ENCODE measurements at places on chromosomes 6 and 20.

- no peak for DNase-seq
Measured at GRCh38 chr20:46663531-46663930, 12.3 kb upstream of the SLC13A3 start.

GRCh38 chr20:62745279-62745951 lies 36.8 kb downstream of the NTSR1 start:
- no peak for DNase-seq

- DNase-seq, result peak; percentile 84
Measured at GRCh38 chr20:32505723-32506473, 79.2 kb downstream of the NOL4L start.

GRCh38 chr20:57716202-57716601 lies 6.4 kb upstream of the PMEPA1 start:
- no peak for DNase-seq

DNA sequence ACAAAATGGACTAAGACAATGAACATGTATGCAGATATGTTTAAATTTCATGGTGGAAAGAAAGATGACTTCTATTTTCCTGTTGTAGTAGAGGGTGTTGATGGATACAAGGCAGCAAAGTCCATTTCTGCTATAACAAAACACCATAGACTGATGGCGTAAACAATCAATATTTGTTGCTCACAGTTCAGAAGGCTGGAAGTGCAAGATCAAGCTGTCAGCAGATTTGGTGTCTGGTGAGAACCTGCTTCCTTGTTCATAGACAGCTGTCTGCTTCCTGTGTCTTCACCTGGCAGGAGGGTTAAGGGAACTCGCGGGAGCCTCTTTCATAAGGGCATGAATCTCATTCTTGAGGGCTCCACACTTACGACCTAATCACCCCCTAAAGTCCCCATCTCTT lies 83.0 kb upstream of the ELOVL5 start:
- DNase-seq, result no peak

DNA sequence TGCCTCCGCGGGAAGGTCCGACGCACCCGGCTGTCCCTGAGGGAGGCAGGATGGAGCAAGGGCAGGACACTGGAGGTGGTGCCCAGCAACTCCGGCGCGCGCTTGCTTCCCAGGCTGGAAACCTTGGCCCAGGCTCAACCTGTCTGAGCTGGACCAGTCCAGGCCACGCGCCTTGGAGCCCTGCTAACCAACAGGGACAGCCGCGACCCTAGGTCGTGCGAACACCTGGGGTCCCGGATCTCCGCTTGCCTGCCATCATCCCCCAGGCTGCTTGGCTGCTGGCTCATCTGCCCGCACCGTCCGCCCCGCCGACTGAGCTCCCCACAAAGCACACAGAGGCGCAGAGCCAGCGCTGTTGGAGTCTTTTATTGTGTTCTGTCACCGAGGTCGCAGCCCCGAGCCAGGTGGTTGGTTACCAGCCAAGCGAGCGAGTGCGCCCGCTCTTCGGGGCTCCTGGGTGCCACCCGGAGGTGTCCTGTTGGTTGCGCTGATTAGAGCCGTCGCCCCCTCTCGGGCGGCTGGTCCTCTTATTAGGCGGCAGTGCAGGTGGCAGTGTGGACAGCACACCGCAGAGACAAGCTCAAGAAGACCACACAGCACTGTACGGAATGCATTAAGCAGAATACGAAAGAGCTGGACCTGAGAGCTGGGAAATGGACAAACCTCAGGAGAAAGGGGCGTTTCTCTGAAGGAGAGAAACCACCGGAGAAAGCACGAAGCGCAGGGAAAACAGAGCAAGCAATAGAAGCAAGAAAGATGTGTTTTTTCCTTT lies 3.8 kb downstream of the COL12A1 start:
- no peak for DNase-seq

GRCh38 chr20:3925113-3925695 lies 36.0 kb downstream of the PANK2 start:
- no peak for DNase-seq

GRCh38 chr6:131029626-131030297 lies 33.3 kb downstream of the EPB41L2 start:
- DNase-seq, result no peak

- DNase-seq, result no peak
Measured at GRCh38 chr6:125810445-125810844, 19.7 kb downstream of the NCOA7 start.

- DNase-seq, result no peak
Measured at GRCh38 chr20:48662711-48663110, 165.1 kb downstream of the PREX1 start.

GRCh38 chr6:76792394-76792793 lies 670.9 kb downstream of the HTR1B start:
- DNase-seq, result no peak

DNA sequence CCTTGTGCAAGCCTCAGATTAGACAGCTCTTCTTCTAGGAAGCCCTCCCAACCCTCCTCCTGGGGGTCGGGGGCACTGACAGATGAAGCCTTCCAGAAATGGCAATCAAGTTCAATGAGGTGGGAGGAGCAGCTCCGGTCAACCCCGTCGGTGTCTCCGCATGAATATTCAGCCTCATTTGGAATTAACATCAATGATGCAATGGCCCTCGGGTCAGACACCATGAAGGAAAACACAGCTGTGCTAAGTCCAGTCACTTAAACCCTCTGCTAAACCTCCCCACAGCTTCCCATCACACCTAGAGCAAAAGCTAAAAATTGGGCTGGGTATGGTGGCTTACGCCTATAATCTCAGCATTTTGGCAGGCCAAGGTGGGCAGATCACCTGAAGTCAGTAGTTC lies 36.5 kb downstream of the ZNF217 start:
- no peak for DNase-seq
